Activated CD4-positive, alpha-beta T cell treated with anti-CD3 and anti-CD28 coated beads, Interleukin-2, amount 50 U/mL, for 1 hour (primary cell): ENCODE measurements at places on chromosomes 12 and 14.

DNA sequence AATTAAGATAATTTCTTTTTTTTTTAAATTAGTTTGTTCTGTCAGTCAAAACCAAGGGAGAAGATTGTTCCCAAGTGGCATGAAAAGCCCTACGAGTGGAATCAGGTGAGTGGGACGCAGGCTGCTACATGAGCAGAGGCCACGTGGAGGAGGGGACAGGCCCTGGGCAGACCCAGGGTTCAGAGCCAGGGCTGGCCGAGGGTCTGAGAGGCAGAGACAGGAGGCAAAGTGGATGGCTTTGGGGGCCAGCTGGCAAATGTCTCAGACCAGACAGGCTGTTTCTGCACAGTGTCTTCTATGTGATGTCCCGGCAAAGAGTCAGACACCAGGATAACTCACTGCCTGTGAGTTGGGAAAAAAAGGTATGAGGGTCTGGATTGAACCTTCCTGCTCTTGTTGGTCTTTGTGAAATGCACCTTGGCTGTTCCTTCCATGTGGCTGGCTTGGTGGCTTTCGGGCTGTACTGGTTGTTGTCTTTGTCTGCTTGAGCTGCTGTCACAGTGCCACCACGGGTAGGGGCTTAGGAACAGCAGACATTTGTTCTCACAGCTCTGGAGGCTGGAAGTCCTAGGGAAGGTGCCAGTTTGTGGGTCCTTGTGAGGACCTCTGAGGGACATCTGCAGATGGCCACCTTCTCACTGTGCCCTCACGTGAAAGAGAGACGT lies 35.8 kb upstream of the ASPG start:
- no peak for DNase-seq

- DNase-seq: no peak
These were observed 89.2 kb downstream of the KCNK10 start for GRCh38 chr14:88233915-88234314.

DNA sequence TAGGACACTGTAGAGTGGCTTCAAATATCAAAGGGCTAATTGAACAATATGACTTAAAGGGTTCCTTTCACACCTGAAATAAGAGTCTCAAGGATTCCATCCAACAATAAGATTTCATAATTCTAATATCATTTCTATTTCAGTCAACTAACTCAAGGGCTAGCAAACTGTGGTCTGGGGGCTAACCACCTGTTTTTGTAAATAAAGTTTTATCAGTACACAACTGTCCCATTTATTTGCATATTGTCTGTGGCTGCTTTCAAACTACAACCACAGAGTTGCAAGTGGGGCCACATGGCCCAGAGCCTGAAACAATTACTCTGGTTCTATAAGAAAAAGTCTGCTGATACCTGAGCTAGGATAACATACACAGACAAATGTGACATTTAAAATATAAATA lies 29.1 kb downstream of the MED13L start:
- DNase-seq: no peak

DNA sequence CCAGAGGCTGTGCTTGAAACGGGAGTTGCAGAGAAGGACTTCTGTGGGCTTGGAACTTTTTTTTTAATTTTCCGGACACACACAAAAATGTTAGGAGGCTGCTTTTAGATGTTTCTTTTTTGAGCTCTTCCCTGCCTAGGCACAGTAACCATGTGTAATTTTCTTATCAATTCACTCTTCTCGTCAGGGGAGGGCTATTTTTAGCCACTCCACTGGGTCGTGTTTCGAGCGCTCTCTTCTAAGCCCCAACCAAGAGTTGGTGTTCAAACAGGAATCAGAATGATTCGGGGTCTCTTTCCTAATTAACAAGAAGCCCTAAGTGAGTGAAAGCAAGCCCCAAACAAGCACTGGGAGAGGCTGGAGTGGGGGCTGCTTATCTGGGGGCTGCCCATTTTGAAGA lies 162.6 kb downstream of the CHST11 start:
- no peak for DNase-seq

DNA sequence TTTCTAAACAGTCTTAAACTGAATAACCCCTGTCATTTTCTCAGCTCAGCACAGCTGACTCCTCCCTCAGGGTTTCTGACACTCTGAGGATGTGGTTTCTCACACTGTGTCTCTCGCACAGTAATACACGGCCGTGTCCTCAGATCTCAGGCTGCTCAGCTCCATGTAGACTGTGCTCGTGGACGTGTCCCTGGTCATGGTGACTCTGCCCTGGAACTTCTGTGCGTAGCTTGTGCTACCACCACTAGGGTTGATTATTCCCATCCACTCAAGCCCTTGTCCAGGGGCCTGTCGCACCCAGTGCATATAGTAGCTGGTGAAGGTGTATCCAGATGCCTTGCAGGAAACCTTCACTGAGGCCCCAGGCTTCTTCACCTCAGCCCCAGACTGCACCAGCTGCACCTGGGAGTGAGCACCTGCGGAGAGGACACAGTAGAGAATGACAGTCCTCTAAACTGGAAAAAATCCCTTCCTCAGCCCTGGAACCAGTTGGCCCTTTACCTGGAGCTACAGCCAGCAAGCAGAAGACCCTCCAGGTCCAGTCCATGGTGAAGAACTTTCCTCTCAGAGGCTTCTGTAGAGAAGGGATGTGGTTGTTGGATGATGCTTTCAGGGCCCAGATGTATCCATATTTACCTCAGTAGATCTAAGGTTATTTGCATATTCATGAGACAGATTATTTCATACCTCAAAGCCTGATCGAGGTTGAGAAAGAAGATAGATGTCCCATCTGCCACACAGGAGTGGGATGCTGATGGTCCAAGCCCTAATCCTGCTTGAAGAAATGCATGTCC lies 984.8 kb downstream of the TMEM121 start:
- peak; percentile 49 for DNase-seq

- DNase-seq: no peak
These were observed 28.4 kb downstream of the LRTM2 start for GRCh38 chr12:1848745-1849144.

DNA sequence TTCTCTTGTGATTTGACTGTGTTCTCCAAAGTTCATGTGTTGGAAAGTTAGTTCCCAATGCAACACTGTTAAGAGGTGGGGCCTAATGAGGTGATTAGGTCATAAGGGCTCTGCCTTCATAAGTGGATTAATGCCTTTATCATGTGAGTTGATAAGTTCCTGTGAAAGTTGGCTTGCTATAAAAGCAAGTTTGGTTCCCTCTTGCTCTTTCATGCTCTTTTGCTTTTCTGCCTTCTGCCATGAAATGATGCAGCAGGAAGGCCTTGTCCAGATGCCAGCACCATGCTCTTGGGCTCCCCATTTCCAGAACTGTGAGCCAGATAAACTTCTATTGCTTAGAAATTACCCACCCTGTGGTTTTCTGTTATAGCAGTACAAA lies 41.9 kb downstream of the SLC16A7 start:
- no peak for DNase-seq

- no peak for DNase-seq
These were observed 30.4 kb downstream of the DENND5B start for GRCh38 chr12:31560516-31560915.

DNA sequence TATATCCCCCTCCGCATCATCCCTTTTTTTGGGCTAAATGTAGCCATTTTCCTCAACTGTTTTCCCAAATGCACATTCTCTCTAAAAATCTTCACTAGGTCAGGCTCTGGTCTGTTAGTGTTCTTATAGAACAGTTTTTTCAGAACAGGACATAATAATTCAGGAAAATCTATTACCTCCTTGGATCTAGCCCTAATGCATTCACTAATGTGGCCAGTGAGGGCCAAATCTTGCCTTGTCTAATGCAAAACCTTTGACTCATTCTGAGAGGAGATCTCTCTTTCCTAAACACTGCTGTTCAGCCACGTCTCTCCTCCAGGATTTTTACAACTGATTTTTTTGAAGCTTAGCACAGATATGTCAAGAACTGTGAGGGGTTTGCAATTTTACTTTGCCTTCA lies 15.5 kb downstream of the C14orf132 start:
- no peak for DNase-seq

- DNase-seq: no peak
These were observed at the start of gene PIWIL1 for GRCh38 chr12:130337488-130338303. Gene PIWIL1, plus strand, starts transcription at chr12:130337887. Its CDS starts 4,705 bp downstream, at chr12:130342592.

DNA sequence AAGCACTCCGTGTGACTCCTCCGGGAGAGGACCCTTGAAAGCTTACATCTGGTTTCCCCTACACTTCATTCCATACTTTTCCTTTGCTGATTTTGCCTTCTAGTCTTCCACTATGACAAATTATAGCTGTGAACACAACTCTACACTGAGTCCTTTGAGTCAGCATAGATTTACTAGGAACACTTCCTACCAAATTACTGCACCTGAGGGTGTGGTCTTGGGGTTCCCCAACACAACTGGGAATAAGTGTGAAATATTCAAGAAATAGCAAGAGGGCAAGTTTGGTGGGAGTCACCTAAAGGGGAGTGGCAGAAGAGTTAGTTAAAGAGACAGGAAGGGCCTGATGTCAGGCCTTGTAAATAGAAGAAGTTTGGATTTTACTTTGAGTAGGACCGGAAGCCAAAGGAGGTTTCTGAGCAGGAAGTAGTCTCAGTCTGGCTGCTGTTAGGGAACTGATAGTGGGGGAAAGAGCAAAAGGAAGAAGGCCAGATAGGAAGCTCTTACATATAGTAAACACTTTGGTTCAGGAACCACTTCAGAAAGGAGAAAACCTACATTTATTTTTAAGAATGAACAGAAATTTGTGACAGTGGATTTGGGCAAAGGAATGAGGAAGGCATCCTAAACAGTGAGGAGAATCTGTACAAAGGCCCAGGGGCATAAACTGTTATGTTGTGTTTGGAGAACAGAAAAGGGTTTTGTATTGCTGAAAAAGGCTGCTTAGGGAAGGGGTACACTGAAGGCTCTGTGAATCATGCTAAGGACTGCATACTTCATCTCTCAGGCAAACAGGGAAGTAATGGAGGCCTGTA lies 14.2 kb downstream of the SEL1L start:
- DNase-seq: no peak

GRCh38 chr14:78605025-78605762 lies 435.0 kb downstream of the NRXN3 start:
- no peak for DNase-seq

GRCh38 chr12:57460841-57461275 lies 1.3 kb downstream of the GLI1 start:
- no peak for DNase-seq

- no peak for DNase-seq
These were observed 36.8 kb downstream of the IQSEC3 start for GRCh38 chr12:103169-103981.

- DNase-seq: no peak
These were observed 7.3 kb downstream of the ATG14 start for GRCh38 chr14:55404173-55404854.

GRCh38 chr12:102740141-102740955 lies 176.7 kb downstream of the PAH start:
- DNase-seq: no peak

DNA sequence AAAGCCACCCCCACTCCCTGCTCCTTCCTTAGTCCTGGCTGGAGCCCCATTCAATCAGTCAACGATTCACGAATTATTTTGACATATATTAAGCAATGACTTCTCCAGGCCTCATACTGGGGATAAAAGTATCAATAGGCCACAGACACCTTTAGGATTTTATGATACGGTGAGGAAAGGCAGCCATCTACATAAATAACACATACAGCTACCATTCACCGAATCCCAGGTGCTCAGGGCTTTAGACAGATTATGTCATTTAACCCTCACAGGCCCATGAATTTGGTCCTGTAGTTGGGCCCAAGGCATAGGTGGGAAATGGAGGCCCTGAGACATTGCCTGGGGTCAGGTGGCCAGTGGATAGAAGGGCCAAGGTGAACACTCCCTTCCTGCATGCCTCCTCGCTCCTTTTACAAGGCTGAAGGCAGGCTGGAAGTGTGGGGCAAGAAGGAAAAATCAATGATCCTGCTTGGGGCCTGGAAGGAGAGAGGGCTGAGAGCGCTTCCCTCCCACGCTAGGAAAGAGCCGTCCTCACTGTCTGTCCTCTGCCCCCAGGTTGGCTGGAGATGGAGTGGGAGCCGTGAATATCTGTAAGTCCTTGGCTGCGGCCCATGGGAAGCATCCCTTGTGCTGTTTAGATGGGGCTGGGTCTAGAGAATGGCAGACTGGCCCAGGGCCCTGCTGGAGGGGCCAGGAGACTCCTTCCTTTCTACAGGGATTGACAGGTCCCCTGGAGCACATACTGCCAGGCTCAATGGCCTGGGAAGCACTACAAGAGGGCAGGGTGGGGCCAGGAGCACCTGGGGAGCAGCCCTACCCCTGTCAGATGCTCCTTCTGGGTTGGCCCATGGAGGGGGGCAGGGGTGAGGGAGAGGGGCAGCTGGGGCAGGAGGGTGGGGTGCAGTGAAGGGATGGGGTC lies 14.8 kb downstream of the KRT7 start:
- DNase-seq: no peak

- no peak for DNase-seq
These were observed 227.3 kb upstream of the ALG10 start for GRCh38 chr12:33794954-33795353.

GRCh38 chr12:57455374-57456144 lies 452 bp downstream of the INHBE start:
- DNase-seq: no peak

DNA sequence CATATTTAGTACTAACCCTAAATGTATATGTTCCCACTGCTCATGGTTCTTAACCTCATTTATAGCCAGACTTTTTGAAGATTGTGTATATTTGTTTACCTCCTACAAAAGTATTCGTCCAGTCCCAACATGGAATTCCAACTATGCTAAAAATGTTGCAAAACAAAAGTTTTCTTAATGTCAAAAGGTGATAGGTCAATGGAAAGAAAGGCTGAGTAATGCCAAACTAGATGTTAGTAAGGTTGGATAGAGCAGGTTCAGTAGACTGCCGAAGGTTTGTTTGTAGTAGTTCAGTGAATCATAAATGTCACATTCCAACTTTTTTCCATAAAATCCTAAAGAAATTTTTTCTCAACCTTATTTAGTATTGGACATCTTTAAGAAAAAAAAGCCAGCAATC lies 874.5 kb downstream of the FLRT2 start:
- no peak for DNase-seq

DNA sequence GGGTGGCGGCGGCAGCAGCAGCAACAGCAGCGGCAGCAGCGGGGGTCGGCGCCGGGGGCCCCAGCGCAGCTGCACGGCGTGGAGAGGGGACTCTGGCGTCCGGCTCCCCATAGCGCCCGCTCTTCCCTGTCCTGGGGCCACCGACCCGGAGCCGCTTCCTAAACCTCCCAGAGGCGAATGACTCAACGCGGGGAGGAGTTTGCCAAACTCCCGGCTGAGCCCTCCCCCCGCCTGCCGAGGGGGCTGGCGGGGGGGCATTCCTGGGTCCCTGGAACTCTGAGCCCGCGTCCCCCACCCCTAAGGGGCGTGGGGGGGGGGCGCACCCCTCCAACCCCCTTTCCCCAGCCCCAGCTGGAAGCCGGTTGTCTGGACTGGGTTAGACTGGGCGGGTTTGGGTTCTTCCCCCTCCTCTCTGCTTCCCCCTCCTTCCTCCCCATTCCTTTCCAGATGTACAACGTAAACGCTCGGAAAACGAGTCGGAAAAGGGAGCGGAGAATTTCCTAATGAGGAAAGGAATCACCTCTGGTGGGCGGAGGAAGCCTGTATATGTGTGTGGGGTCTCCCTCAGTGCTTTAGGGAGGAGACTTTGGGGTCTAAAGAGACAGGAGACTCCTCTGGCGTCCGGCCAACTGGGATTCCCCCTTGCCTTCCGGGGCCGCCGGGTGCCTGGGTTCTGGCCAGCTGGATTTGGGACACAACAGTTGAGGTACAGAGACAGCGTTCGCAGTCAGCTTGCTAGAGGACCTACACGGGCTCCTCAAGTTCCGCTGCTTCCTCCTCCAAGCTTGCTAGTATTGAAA lies at the start of gene ITGA5:
ITGA5 (minus strand) TSS at position 179 of the 800 bp plus-strand sequence; CDS start at position 111, 68 bp downstream.
- DNase-seq: peak; percentile 41
